ENCODE measurements at places on chromosomes 3 and 15.

- no peak for DNase-seq
These were observed 5.1 kb upstream of the PLXNA1 start for GRCh38 chr3:126977821-126978220.

DNA sequence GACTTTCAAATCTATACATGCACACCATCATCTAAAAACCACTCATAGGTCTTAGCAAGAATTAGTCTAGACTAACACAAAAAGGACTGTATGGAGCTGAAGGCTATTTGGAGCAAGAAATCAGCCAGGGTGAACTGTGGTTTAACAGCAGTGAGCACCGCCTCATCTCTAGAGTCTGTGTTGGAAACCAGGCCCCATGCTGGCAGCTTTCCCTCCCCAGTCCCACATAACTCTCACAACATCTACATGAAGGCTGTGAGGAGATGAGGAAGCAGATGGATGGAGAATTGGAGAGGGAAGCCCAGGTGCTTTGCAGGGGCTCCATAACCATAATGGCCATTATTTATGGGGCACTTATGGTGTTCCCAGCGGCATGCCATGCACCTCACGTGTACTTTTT lies 133.2 kb upstream of the TOPAZ1 start:
- no peak for DNase-seq

DNA sequence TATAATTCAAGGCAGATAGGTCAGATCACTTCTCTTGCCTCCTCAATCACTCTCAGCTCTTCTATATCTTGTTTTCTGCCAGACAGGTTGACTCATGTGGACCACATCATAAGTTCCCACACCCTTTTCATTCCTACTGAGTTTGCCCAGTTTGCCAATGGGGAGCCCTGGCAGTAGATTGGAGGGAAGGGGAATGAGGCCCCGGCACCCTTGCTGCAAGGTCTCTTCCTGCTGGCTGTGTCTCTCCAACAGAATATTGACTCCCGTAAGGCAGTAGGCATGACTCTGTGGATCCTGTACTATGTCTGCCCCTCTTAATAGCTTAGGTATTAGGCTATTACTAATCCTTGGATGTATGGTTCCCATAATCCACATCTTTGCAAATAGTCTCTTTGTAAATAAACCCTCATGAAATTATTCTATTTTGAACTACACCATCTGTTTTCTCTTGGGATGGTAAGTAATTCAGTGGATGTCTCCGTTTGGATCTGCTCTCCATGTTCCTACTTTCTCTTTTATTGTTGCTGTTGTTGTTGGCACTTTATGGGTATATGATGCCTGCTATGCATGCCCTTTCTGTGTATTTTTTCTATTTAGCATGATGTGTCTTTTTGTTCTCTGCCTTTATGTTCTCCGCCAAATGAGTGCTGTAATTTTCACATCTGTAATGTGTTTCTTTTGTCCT lies 65.5 kb upstream of the DCBLD2 start:
- DNase-seq = no peak

DNA sequence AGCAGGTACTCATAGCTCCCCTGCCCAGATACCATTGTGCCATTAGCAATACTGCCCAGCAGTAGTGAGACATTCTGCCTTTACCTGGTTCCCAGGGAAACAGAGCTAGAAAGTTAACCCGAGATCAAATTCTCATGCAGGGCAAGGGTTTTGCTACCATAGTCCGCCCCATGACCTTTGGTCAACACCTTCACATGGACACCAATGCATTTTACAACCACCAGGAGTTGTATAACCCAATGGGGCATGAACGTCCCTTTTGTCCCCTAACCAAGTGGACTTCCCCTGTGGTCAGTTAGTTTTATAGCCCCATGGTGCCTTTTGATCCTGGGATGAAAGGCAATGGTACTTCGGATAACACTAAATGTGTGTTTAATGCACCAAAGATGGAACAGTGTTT lies 151.7 kb upstream of the IQSEC1 start:
- no peak for DNase-seq

DNA sequence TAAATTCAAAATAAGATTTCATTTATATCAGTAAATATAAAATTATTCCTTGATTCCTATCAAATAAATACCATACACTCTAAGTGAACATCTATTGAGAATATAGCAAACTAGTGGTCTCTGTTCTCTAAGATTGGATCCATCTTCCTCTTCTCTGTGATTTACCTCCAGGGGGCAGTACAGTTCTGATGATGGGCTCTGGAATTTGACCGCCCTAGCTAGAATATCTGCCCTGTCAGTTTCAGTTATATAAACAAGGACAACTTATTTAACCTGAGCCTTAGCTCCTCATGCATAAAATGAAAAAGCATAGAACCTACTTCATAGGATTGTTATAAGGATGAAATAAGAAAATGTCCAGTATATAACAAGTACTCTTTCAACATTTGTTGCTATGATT lies 171.1 kb upstream of the CCDC54 start:
- DNase-seq = no peak

GRCh38 chr15:81113861-81114291 lies 20.2 kb upstream of the CFAP161 start:
- DNase-seq = no peak

DNA sequence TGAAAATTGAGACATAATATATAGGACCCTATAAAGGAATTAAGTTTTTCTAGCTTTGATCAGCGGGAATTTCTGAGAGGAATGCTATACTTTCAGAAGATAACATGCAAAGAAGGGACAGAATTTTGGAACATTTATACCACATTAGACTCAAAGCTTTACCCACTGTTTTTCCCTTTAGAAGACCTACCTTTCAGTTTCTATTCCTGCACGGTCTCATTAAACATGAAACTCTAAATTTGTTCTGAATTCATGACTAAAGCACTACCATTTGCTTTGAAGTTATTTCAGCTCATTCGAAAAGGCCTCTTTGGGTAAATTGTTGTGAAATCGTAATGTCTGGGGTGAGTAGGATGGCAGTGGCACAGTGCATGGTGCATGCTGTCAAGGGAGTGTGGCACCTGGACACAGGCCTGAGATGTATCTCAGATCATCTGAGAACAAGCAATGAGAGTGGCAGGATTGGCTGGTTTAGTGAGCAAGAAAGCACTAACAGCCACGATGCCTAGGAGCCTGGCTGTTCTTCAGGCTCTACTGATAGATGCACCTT lies 42.5 kb downstream of the CHCHD4 start:
- DNase-seq = no peak

DNA sequence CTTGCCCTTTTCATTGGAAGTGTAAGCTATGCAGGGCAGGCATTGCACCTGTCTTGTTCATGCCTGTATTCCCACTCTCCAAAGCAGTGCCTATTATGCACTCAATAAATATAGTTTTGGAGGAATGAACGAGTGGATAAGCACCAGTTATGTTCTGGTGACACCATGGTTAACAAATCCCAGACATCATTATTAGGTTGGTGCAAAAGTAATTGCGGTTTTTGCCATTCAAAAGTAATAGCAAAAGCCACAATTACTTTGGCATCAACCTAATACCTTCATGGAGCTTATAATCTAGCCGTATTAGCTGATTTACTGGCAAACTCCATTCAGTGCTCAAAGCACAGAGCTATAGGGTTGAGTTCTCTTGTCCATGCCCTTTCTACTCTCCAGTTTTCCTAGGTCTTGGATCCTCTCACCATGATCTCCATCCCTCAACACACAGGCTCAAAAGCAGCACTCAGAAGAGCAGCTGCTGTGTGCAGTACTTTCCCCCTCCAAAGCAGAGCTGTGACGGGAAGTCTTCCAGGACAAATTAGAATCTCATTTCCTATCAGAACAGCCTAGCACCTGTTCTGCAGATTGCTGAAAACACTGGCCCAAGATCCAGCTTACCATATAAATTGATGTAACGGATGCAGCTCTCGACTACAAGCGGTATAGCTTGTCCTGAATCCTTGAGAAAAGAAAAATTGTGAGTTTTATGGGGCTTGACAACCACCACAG lies 63.2 kb upstream of the RAD18 start:
- no peak for DNase-seq

DNA sequence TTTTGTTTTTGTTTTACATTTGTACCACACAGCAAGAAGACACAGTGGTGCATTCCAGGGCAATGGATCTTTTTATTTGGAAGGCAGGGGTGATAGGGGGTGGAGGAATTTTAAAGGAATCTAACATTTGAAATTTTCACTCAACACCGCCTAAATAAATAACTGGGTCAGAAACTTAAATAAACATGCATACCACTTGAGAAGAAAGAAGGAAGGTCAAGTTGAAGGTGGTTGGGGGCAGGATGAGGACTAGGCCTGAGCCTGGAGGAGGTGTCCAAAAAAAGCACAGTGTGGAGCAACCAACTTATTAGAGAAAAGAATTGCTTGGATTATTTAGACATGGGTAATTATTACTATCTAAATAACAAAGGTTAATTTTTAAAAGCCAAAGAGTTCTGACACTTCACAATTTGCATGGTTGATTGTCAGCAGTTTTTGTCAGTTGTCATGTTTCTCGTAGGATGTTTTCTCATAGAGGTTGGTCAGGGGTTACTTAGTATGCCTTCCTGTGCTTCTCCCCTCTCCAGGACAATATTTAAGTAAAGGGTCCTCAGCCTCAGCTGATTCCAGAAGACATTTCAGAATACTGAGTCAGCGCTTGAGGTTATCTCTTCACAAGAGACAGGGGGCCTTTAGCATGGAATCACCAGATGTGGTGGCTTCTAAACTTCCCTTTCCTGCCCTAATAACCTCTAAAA lies 173.7 kb upstream of the SLC2A2 start:
- DNase-seq = no peak

DNA sequence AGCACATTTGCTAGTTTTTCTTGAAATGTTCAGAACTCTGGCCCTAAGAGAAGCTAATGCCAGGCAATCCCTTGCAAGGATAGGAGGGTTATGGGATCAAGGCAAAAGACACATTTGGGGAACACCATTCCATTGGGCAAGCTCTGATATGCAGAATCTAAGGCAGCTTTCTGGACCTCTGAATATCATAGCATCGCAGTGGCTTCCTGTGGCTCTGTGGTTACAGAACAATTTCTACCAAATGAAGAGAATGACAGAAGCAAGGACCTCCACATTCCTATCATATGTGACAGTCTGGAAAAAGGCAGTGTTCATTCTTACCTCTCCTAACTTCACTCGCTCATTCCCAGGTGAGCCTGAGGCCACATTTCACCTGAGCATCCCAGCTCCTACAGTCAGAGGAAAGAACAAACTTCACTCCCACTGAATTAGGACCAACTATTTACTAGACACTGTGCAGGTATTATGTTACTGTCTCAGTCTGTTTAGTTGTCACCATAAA lies 836.1 kb upstream of the CFAP20DC start:
- DNase-seq = no peak

- DNase-seq = no peak
These were observed 56.8 kb upstream of the ICE2 start for GRCh38 chr15:60535743-60536142.

- DNase-seq = no peak
These were observed 1.4 kb upstream of the CHMP2B start for GRCh38 chr3:87225659-87226058.

DNA sequence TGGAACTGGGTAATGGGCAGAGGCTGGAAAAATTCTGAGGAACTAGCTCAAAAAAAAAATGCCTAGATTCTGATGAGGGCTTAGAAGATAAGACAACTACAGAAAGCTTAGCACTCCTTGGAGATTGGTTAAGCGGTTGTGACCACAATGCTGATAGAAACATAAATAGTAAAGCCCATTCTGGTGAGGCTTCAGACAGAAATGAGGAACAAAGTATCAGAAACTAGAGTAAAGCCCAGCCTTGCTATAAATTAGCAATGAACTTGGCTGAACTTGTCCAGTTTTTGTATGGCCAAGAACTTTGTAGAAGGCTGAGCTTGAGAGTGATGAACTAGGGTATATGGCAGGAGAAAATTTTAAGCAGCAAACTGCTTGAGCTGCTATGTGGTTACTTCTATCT lies 25.4 kb downstream of the GOLGB1 start:
- DNase-seq = no peak
